ENCODE measurements at places on chromosomes 1 and 21. TPM values are rescaled to one million over a fixed set of nuclear protein-coding genes. Genes with fewer than 3 reads are reported as not detected.
A peak's percentile ranks its signal among the peaks of the same experiment; 100 is the strongest.

DNA sequence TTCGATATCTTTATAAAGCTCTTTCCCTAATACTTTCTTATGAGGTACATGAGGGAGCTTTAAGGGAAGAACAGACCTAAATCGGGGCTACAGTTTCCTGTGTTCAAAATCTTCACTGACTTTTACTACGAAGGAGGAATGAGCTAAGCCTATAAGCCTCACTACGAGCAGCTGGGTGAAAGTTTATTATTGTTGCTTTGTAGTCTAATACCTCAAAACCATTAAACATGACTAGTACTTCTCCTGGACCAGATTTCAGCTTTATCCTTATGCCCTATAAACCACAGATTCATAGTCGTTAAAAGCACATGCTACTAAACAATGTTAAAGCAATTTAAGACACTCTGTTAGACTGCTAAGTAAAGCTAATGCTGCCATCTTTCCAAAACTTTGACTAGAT lies 30.2 kb downstream of the NDC1 start:
- no peak for DNase-seq

GRCh38 chr1:206706806-206707366 lies 22.2 kb downstream of the MAPKAPK2 start:
- no peak for DNase-seq

- DNase-seq = no peak
Observed at GRCh38 chr1:4083231-4084047, 183.4 kb upstream of the C1orf174 start.

TFF3 gene
- polyA plus RNA-seq = not detected

DNA sequence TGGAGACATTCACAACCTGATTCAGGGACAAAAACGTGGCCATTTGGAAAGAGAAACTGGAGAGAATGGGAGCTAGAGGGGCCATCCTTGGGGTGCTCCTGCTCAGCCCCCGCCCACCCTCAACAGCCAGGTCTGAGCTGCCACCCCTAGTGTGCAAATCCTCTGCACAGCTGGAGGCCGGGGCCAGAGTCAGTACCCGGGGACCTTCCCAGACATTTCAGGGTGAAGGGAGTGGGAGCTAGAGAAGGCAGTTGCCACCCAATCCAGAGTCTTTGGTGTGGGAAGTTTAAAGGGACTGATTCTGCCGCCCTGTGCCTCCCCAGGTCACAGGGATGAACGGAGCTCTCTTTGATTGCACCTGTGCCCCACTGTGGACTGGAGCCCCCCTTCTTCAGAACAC lies 397.4 kb downstream of the MATN1 start:
- DNase-seq = no peak

DNA sequence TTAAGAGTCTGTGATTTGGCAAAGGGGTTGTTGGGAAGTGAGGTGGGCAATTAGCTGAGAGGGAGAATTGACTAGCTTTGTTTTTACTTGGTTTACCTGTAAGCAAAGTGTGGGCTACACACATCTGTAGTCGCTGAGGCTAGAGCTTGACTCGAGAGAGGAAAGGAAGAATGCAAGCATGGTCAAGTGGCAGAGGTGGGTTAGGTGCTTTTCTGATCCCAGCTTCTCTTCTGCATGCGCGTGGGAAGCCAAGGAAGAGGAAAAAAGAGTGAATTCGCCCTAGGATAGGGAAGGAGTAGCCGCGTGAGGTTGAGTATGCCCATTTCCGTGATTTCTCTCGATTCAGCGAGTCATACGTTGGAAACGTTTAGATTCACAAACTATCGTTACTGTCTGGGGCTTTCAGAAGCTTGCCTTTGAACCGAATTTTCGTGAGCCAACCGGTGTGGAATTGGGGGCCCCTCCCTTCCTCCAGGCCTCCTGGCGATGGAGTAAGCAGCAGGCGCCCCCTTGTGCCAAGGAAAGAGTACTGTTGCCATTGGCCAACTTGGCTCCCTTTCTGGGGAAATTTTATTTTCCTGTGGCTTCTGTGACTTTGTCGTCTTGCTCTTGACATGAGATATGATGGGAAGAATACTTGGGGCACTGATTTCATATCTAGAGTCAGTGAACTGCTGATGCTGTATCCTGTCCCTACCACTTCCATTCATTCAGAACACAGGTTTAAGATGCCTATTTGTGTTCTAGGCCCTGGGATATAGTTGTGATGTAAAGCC lies 1.3 kb downstream of the PIGV start:
- peak; percentile 88 for DNase-seq

DNA sequence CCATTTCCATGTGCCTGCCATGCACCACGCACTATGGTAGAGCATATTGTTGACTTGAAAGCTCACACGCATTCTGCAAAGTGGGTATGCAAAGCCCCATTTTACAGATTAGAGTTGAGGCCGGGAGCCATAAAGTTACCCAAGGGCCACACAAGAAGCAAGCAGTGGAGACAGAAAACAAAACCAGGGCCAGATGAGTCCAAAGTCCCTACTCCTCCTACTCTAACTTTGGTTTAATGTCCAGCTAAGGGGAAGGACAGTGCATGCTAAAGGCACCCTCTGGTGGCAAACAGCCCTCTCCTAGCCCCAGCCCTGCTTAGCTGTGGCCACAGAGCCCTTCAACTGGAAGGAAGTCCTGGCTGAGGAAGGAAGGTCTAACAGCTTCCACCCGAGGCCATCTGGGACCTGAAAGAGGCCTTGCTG lies 74.9 kb downstream of the SLC66A1 start:
- DNase-seq = no peak

DNA sequence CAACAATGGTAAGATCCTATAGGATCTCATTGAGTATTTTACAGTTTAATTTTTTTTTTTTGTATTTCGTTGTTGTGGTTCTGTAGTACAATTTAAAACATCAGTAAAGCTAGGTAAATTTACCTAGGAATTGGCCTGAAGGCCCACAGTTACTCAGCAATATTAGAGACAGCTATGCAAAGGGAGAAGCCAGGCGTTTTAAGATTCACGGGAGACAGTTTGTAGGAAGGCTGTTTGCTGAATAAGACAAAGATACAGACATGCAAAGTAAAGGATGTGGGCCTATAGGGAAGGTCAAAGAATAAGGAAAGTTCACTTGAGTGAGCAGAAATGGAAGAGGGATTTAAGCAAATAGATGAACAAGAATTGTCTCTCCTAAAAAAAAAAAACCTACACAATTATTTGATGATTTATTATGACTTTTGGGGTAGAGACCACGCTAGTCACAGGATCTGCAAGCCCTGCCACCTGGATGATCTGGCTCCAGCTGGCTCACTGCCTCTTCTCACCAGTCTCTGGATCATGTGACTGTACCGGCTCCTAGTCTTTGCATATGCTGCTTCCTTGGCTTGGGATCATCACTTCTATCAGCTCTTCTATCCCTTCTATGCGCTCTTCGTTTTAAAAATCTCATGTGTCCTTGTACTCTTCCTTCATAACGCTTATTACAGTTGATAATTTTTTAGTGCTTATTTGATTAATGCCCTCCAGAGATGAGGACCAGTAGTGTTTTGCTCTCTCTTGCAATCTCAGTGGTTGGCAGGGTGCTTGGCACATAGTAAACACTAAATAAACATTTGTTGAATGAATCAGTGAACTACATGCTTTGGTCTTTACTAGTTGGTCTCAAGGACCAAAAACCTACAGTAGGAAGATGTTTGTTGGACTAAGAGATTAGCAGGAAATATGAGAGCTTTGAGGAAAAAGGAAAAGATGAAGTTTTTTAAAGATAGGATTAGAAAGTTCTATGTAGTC lies 14.1 kb downstream of the DYRK1A start:
- no peak for DNase-seq

TSTD1 gene
- polyA plus RNA-seq = 93.9 TPM

- DNase-seq = no peak
Observed at GRCh38 chr1:65020774-65021173, 54.4 kb upstream of the JAK1 start.

- DNase-seq = no peak
Observed at GRCh38 chr1:24322470-24323177, 3.5 kb downstream of the GRHL3 start.

KAZN gene
- 7.7 TPM for polyA plus RNA-seq

DNA sequence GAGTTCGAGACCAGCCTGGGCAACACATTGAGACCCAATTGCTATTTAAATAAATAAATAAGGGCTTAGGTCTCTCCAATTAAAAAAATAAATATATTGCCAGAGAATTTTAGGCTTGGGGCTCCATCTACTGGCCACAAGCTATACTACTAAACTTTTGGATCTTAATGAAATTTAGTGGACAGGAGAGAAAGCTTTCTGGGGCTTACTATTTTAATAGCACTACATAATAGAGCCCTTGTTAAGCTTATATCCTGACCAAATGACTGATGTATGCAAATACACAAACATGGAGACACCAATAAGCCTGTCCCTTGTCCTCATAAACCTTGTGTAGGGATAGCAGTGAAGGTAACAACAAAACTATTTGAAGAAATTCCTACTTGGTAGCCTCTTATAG lies 18.4 kb downstream of the CCT3 start:
- peak; percentile 43 for DNase-seq

RGS8 gene
- not detected for polyA plus RNA-seq

DNA sequence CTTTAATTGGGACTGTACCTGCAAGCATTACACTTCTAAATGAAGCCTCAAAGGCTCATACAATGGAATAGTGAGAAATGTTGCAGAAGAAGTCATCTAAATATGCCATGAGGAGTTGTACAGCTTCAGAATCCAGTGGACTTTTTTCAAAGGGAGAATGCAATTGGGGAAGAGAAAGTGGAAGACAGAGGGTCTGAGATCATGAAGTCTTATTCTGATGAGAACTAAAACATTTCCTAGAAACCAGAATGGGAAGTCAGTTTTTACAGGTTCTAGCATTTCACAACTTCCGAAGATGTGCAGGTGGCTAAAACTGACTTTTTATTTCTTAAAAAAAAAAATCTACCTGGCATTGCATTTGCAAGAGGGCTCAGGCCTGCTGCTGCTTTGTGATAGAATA lies 424.4 kb upstream of the RUNX1 start:
- no peak for DNase-seq

PADI3 gene
- 0.36 TPM for polyA plus RNA-seq

ASCL5 gene
- not detected for polyA plus RNA-seq

DPT gene
- 0.32 TPM for polyA plus RNA-seq

- no peak for DNase-seq
Observed at GRCh38 chr1:81812712-81813111, 12.0 kb downstream of the ADGRL2 start.

AZIN2 gene
- polyA plus RNA-seq = 17.8 TPM

DNA sequence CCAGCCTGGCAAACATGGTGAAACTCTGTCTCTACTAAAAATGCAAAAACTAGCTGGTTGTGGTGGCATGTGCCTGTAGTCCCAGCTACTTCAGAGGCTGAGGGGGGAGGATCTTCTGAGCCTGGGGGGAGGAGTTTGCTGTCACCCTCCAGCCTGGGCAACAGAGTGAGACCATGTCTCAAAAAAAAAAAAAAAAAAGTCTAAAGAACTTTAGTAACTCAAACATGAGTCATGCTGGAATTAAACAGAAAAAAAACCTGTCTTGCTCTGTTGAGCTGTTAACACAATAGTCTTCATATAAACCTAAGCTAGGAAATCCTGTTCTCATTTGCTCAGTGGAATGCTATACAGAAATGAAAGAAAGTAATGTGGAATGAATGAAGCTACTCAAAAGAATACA lies 16.7 kb upstream of the DISP1 start:
- no peak for DNase-seq

GRCh38 chr1:172219966-172220365 lies 200.5 kb upstream of the C1orf105 start:
- no peak for DNase-seq

DNA sequence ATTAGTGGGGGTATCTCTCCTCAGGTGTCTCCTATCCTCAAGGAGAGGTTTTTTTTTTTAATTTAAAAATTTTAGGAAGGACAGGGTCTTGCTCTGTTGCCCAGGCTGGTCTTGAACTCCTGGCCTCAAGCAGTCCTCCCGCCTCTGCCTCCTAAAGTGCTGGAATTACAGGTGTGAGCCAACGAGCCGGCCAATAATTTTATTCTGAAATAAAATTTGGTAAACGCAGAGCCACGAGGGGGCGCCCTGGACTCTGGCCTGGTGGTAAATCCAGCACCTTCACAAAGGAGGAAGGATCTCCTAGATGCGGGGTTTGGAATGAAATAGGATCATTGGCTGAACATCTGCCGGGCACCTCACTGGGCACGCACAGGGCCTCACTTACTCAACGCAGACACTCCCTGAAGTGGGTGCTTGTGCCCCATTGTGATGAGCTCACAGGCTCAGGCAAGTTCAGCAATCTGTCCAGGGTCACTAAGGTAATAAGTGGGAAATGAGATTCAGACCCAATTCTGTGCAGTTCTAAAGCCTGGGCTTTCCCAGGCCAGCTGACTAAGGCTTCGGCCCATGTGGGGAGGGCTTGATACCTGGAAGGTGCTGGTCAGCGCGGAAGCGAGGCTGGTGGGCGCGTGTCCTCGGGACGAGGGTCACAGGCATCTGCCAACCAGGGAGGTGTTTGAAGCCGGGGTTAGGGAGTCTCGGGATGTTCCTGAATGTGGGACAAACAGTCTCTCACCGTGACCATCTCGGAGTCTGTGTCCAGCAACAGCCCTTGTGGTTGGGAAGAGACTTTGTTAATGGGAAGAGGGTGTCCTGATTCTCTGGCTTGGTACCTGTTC lies 32.7 kb upstream of the ETV3 start:
- DNase-seq = no peak

GRCh38 chr1:67464058-67464457 lies 33.9 kb upstream of the SERBP1 start:
- DNase-seq = no peak

- DNase-seq = peak; percentile 59
Observed at GRCh38 chr21:45877821-45878469, 103.6 kb upstream of the COL6A1 start.

EPS8L3 gene
- not detected for polyA plus RNA-seq

GRCh38 chr1:1578371-1578940 lies 3.8 kb upstream of the SSU72 start:
- no peak for DNase-seq

DNA sequence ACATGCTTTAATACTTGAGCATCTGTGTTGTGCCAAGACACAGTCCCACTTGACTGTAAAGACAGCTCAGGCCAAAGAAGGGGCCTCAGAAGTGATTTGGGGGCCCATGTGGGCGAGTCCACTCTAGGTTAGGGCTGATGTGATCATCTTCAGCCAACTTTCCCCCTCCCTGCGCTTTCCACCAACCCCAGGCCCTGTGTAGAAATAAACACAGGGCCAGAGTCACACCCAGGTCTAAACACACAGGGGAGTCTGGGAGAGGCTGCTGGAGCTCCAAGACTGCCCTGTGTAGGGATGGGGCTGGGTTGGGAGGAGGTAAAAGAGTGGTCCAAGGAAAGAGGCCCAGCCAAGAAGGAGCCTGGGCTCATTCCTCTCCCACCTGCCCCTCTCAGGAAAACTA lies 2.5 kb upstream of the WNT2B start:
- DNase-seq = no peak

- DNase-seq = no peak
Observed at GRCh38 chr1:94599095-94599813, 57.7 kb upstream of the F3 start.
